Posterior cingulate gyrus (tissue), 11 donors: ENCODE measurements at places on chromosomes 5 and 9.

DNA sequence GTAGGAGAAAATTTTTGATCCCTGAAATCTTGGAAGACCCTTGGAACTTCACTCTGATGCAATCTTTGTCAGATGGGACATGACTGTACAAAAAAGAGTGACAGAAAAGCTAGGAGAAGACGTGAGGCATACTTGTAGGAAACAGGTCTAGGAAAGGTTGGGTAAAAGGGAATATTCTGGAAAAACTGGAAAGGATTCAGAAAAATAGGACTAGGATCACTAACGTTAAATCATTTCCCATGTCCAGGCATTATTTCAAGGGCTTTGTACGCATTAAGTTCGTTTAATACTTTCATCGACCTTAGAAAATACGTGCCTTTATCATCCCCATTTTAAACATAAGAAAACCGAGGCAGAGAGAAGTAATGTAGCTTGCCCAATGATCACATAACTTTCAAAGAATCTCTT, 2.9 kb downstream of the ALDH1A1 start:
- no peak for DNase-seq

- no peak for DNase-seq
Measured at GRCh38 chr5:71816307-71816706, 97.2 kb downstream of the CARTPT start.

- DNase-seq = no peak
Measured at GRCh38 chr5:127418974-127419682, 98.3 kb upstream of the PRRC1 start.

DNA sequence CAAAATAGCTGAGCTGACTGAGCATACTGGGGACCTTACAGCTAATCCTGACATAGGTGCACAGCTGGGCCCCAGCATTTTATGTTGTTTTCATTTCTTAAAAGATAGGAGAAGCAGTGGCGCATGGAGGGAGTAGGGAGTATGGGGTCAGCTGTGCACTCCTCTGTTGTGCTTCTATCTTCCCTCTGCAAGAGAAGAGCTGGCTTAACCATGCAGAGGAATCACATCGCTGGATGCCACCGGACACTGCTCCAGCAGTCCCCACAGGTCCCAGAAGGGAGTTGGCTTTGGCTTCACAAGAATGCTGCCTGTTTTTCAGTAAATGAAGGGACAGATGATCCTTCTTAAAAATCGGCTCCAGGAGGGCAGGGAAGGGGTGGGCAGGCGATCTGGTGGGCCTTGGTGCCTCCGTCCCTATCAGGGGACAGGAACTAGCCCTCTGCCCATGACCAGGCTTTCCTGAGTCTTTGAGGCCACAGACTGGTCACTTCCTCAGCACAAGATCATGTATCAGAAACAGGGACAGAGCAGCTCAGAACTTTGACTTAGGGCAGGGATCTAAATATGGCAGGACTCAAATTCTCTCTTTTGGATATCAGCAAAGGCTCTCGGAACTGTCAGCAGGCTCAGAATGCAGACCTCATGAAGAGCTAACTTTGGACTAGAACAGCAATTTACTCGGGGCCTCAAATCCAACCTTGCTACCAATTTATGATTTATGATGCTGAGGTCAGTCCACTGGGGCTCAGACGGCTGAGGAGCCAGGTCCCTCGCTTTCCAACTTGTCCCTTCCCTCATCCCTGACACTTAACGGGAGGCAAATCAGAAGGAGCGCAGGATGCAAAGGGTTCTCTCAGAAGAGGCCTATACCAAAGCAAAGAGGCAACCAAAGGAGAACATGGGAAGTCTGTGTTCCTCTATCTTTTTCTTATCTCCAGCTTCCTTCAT, 47.2 kb downstream of the MARCHF3 start:
- no peak for DNase-seq

DNA sequence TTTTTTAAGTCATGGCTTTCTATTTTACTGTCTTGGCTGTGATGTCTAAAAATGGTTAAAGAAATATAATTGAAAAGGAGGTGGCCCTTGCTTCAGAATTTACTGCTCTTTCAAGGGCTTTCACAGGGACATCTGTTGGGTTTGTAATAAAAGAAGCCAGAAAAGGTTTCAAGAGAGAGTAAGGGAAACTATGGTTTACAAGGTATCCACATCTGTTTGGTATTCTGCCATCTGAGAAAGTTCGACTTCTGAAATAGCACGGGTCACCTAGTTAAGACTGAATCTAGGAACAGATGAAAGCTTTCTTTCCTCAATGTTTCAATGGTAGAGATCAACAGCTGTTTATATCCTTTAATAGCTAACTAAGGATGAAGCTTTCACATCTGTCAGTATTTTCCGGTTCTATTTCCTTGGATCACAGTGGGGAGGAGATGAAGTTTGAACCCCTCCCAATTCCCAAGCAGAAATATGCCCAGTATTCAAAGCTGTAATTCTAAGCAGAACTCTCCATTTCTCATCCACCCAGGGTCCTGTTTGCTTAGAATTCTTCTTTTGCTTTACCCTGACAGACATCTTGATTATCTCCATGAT, 72.8 kb upstream of the IFNK start:
- no peak for DNase-seq

DNA sequence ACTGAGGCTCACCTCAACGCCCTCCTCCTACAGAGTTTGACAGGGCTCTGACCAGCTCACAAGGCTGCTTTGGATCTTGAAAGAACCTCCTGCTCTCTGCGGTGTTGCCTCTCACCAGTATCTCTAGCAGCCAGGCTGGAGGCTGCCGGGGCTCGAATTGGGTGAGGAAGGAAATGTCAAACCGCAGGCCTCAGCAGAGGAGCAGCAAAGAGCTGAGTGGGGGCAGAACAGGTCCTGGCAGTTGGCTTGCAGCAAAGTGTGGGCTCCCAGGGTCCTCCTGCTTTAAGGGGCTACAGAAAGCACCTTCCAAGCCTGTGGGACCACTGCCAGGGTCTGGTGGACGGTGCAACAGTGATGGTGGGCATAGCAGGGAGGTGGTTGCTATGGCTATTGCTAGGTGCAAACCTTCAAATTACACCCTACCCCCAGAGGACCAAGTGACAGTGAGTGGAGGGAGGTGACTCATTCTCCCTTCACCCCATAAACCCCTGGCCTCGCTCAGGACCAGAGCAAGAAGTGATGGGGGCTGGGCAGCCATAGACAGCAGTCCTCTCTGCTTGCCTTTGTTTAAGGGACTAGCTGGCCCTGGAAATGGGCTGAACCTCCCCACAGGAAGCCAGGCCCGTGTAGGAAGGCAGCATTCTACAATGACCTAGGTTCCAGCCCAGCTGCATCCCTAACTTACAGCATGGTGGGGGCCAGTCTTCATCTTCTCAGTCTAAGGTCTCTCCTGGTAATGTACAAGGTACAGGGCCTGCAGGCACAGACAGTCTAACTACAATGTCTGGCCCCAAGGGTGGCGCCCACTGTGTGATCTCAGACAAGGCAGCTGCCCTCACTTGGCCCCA, 18.7 kb downstream of the LCP2 start:
- no peak for DNase-seq

GRCh38 chr5:72468606-72469005, 38.6 kb downstream of the ZNF366 start:
- no peak for DNase-seq

- DNase-seq = no peak
Measured at GRCh38 chr9:77038281-77039036, 19.0 kb downstream of the FOXB2 start.

DNA sequence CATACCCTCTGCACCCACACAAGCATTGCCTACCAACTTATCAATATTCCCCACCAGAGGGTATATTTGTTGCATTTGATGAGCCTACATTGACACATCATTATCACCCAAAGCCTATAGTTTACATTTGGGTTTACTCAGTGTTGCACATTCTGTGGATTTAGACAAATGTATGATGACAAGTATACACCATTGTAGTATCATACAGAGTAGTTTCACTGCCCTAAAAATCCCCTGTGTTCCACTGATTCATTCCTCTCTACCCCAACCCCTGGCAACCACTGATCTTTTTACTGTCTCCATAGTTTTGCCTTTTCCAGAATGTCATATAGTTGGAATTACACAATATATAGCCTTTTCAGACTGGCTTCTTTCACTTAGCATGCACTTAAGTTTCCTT, 85.7 kb upstream of the CPLX2 start:
- no peak for DNase-seq

- no peak for DNase-seq
Measured at GRCh38 chr5:157279605-157280239, 13.8 kb downstream of the CYFIP2 start.
